ENCODE measurements at places on chromosomes 11 and 22. TPM values are rescaled to one million over a fixed set of nuclear protein-coding genes. Genes with fewer than 3 reads are reported as not detected.

The VWA5A gene
- total RNA-seq = 8.7 TPM

- no peak for ATAC-seq
These were observed 3.7 kb downstream of the CBX6 start for GRCh38 chr22:38868286-38868721.

GRCh38 chr22:32994041-32994830 lies 63.9 kb downstream of the SYN3 start:
- ATAC-seq = peak; percentile 94

DNA sequence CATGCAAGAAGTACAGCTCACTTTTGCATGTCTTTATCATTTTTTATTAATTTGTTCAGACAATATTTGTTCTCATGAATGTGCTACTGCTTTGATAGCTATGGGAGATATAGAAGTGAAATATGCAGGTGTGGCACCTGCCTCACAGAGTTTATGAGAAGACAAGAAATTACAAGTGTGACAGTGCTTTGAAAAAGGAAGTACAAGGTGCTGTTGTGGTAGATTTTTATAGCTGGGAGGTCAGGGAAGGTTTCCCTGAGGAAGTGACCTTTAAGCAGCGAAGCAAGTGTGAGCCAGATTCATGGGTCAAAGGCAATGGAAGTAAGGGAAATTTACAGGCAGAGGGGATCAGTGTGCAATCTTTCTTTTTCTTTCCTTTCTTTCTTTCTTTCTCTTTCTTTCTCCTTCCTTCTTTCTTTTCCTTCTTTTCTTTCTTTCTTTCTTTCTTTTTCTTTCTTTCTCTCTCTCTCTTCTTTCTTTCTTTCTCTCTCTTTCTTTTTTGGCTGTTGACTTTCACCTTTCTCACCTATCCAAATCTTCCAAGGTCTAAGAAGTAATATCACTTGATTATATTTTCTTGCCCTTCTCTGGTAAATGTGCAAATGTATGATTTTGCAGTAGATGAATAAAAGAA lies 6.4 kb upstream of the BMAL1 start:
- ATAC-seq = no peak

All from motor neuron (in vitro differentiated cells).